ENCODE measurements at places on chromosomes 4 and X.

- no peak for DNase-seq
Measured at GRCh38 chr4:64715741-64716140, 306.5 kb upstream of the TECRL start.

- DNase-seq, result no peak
Measured at GRCh38 chrX:149871940-149872339, 9.0 kb upstream of the MAGEA8 start.

DNA sequence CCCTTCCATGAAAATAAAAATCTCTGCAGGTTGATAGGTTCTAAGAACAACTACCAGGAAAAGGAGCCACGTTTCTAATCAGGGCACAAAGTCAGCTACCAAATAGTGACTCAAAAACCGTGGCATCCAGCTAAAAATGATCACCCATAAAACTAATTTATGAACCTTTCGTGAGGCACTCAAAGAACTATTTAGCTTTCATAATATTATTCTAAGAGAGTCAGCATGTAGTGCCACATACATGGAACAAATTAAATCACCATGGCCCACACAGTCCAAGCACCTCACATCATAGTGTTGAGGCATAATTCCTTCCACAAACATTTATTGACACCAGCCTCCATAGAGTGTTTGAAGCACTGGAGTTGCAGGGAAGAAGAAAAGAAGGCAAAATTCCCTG is 252.0 kb upstream of the PPARGC1A start:
- DNase-seq, result no peak

DNA sequence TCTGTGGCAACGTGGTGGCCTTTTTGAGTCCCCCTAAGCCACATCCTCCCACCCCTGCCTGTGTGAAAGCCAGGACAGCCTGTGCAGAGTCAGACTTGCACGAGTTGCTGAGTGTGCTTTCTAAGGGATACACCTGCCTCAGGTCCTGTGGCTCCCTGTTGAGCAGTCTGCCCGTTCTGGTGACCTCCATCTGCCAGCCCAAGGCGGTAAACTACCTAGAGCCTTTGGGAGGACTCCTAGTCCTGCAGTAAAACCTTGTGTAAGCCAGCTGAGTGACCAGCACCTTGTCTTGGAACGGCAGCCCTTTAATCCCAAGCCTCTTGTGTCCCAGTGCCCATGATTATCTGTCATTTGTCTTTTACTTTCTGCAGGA is 69.3 kb downstream of the NBDY start:
- DNase-seq, result no peak

DNA sequence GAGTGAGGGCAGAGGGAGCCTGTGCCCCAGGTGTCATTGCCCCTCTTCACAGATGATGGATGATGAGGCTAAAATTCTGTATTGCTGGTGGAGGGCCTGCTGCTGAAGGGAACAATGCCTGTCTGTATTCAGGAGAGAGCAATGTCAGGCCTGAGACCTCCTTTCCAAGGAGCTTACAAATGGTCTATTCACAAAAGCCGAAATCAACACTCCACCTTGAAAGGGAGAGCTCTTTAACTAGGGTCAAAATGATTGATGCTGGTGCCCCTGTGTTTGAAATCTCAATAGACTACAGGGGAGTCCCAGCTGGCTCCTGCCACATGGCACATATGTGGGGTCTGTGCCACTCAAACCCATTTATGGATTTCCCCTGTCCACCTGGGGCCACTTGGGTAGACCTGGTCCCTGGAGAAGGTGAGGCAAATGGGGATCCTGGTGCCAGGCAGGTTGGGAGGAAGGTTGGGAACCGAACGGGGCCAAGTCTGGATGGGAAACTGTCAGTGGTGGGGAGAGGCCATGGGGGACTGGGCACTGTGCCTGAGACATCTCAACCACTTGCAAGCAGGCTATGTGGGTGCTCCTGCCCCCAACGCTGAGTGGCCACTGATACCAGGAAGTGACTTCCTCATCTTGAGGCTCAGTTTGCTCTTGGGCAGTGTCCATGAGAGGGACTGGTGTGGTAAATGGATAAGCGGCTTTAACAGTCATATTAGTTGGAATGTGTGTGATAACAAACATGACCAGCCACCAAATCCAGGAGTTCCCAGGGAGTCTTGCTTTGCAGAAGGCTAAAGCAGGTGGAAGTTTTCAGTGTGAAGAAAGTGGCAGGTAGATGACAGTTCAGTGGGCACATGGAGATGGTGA is 223.8 kb upstream of the PSAPL1 start:
- no peak for DNase-seq

GRCh38 chrX:37060999-37061398 is 52.8 kb downstream of the FAM47C start:
- DNase-seq, result no peak

- DNase-seq, result no peak
Measured at GRCh38 chrX:22467571-22467970, 194.9 kb downstream of the CBLL2 start.

DNA sequence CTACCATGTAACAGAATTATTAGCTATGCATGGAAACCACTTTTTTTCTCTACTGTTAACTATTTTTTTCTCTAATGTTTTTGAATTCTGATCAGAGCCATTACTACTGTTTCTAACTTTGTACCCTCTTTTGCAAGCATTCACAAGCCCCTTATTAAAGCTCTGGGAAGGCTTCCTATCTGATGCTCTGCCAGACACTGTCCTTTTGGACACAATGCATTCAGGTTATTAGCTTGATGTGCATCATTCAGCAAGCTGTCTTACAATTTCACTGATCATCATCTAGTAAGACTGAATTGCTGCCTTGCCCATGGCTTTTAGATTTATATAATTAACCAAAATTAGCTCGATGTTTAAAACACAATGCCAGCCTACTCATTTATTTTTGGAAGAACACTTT is 155.1 kb downstream of the NR3C2 start:
- DNase-seq, result no peak

DNA sequence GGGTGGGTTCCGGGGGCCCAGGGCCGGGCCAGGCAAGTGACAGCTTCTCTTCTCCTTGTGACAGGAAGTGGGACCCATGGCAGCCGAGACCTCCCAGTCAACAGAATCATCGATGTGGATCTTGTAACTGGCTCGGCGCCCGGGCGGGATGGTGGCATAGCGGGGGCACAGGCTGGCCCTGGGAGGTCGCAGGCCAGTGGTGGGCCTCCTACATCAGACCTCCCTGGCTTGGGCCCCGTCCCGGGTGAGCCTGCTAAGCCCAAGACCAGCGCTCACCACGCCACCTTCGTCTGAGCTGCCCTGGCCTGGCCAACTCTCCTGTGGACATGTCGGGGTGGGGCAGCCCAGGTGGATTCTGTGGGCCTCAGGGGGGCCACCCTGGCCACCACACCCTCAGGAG is 2.4 kb upstream of the HGFAC start:
- no peak for DNase-seq

DNA sequence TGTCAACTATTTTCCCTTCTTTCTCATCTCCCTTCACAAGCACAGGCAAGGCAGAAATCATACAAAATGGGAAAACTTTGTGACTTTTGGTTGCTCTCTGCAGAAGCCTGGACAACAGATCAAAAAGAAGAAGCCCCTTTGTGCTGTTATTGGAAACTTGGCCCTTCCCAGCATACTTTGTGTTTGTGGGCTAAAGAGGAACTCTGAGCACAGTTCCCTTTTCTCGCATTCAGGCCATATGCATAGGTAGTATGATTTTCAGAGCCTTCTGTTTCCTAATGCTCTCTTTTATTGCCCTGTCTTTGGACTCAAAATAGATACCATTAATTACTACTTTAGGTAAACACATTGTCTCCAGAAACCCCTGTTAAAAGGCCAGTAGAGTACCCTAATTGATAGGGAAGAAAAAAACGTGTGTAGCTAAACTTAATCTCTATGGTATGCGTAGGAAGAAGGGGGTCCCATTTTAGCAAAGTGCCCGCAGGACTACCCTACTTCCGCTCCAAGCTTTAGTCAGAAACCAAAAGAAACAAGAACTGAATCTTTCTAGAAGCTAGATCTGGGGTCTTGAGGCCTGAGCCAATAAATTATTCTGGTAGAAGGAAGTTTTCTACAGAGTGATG is 26.6 kb downstream of the VSIG4 start:
- peak; percentile 1 for DNase-seq

DNA sequence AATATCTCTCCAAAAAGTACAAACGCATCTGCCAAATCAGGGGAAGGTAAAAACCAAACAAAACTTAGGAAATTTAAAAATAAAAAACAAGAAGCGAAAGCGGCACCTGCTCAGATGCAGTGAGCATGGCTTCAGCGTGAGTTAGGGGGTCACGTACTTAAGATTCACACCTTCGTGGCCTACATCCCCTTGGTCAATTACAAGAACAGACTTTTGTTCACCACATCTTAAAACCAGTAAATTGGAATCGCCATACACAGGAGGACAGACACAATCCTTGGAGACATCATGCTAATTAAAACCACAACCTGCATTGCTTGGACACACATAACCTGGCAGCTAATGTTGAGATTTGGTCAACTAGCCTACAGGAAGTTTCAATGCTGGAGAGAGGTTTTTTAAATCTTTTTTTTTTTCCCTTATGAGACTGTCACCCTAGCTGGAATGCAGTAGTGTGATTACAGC is 12.5 kb upstream of the SEL1L3 start:
- no peak for DNase-seq

- DNase-seq, result no peak
Measured at GRCh38 chr4:12852338-12853307, 631.5 kb downstream of the RAB28 start.
